Skeletal muscle cell (primary cell): ENCODE measurements at places on chromosomes 6 and 20.

- no peak for DNase-seq
These were observed 218.6 kb downstream of the PKHD1 start for GRCh38 chr6:51868591-51869355.

- DNase-seq: peak; percentile 0
These were observed 218.1 kb upstream of the GJE1 start for GRCh38 chr6:141914646-141915045.

DNA sequence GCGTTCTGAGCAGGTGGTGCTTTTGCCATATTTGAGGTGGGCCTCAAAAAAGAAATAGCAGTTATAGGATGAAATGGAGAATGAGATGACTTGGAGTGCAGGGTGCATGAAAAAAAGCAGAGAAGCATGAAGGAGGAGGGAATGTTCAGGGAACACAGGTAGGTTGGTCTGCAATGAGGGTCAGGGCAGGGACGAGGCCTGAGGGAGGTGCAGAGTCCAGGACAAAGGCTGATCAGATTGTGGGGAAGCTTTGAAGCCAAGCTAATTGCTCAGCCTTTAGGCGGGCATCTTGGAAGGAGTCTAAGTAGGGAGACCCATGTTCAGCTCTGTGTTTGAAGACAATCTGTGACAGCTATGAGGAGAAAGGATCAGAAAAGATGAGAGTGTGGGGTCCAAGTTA, 12.0 kb downstream of the TRAM2 start:
- no peak for DNase-seq

DNA sequence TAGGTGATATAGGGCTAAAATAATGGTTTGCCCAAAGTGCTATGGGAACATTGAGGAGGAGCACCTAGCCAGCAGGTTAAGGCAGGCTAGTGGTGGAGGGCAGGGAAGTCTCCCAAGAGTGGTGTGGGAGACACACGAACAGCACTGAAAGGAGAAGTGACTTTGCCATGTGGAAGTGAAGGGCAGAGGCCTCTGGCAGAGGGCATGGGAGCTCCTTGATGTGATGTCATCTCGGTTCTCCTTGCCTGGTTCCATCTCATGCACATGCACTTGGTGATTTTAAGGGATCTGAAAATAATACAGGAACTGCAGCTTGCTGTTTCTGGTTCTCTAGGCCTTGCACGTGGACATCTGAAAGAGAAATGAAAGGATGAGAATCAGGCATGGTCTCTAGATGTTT, 4.7 kb upstream of the MAP3K4 start:
- no peak for DNase-seq

DNA sequence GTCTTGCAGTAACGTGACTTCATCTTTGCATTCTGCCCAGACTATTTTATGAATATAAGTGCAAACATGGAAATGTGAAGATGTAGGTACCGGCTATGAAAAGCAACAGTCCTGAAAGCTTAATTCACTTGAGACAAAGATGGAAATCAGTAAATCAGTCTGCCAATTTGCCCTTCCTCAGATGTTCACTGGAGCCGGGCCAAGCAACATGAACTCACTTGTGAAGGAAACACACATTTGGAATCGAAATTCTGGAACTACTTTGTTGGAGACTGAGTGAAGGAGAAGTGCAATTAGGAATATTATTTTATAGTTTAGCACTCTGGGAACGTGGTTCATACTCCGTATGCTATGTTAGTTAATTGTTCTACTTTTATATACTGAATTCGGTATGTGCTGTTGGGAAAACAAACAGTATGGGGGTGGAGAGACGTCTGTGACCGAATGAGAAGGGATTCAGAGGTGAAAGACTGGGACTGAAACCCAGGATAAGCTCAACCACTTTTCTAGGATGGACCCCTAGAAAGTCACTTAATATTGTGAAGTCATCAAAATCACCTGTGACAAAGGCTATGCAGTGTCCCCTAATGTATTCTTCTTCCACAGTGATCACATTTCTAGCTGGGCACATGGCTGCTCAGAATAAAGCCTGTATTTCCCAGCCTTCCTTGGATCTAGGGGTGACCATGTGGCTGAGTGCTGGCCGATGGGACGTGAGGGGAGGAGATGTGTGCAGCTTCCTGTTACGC, 95.5 kb downstream of the PREX1 start:
- DNase-seq: no peak

DNA sequence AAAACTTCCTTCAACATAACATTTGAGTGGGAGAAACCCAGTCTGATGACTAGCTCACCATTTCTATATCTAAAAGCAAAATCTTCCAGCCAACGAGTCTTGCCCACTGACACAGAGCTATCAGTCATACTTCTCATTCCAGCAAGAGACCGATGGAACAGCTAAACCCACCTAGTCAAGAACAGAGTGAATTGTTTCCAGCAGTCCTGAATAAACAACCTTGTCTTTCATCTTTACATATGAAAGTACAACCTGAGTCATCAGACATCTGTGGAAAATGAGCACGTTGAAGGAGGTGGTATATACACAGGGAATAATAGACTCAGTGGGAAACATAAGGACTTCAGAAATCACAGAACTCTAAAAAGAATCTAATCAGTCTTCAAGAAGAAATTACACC, 23.8 kb downstream of the NRSN1 start:
- DNase-seq: no peak

- no peak for DNase-seq
These were observed 38.6 kb upstream of the FABP7 start for GRCh38 chr6:122740936-122741335.

DNA sequence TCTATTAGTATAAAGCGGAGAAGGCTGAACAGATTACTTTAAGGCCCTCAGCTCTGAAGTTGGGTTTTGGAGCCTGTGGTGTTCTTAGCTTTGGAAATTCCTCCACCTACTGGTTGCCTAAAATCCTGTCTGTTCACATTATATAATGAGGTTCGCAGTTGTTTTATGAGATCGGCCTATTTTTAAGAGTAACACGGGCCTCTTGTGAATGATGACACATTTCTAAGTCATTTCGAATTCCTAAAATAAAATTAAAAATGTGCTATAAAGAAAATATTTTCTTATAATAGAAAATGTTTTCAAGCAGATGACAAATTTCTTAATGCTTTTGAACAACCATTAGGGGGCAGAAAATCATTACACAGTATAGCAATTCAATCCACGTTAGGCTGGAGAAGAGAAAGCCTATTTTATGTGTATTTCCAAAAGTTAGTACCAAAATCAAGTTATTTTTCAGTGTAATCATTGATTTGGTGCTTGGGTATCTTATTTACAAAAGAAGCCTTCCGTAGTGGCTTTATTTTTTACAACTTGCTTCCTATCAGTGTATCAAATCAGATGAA, 15.8 kb upstream of the FAM8A1 start:
- peak; percentile 49 for DNase-seq

DNA sequence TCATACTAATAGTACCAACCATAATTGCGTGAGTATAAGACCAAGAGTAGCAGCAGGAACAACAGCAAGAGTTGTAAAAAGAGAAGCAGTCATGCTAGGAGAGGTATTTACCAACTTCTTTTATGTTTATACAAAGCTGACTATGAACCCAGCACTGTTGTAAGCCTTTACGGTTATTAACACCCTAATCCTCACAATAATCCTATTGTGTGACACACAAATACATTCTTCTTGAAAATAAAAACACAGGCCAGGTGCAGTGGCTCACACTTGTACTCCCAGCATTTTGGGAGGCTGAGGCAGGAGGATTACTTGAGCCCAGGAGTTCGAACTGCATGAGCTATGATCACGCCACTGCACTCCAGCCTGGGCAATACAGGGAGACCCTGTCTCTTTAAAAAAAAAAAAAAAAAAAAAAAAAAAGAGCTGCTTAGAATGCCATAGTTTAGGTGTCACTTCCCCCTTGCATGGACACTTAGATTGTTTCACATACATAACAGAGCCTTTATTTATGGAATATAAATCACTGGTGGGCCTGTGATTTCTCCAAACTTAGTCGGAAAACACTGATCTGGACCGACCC, 20.2 kb downstream of the HCK start:
- DNase-seq: no peak

DNA sequence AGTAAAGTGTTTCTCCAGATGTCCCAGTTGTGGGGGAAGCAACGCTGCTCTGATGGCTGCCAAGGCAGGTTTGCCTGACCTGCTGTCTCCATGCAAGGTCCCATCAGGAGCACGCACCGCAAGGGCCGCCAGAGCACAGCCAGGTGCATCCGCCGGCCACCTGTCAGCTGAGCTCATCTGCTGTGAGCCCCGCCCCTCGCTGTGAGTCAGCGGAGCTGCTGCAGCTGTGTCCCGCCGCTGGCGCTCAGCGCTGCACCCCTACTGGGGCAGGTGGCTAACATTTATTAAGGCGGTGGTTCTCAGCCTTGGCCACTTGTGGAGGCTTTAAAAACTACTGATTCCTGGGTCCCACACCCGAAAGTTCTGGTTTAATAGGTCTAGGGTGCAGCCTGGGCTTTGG, 225.7 kb downstream of the UST start:
- DNase-seq: no peak

GRCh38 chr6:139540276-139540675, 165.8 kb upstream of the CITED2 start:
- DNase-seq: peak; percentile 72

GRCh38 chr20:366041-366718, 14.4 kb upstream of the TRIB3 start:
- no peak for DNase-seq
